ENCODE measurements at places on chromosomes 4 and X.
A peak's percentile ranks its signal among the peaks of the same experiment; 100 is the strongest.

GRCh38 chr4:145898466-145898865, 40.2 kb downstream of the ZNF827 start:
- DNase-seq = no peak

GRCh38 chr4:122293374-122294365, 85.1 kb upstream of the ADAD1 start:
- DNase-seq = no peak

DNA sequence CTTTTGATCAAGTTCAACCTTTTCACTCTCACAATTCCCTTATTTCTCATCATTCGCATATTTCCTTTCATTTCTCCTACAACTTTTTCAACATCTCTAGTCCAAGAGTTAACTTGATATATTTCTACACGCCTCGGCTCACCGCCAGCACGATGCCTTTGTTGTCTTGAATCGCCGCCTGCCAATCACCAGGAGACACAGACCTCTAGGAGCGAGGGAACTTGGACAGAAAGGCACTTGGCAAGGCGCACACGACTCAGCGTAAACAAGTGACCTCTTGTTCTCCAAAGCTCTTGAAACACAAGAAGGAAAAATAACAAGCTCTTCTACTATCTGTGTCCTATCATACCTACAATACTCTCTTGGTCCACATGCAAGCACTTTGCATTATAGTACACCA, 27.1 kb upstream of the RBMX start:
- DNase-seq = no peak

DNA sequence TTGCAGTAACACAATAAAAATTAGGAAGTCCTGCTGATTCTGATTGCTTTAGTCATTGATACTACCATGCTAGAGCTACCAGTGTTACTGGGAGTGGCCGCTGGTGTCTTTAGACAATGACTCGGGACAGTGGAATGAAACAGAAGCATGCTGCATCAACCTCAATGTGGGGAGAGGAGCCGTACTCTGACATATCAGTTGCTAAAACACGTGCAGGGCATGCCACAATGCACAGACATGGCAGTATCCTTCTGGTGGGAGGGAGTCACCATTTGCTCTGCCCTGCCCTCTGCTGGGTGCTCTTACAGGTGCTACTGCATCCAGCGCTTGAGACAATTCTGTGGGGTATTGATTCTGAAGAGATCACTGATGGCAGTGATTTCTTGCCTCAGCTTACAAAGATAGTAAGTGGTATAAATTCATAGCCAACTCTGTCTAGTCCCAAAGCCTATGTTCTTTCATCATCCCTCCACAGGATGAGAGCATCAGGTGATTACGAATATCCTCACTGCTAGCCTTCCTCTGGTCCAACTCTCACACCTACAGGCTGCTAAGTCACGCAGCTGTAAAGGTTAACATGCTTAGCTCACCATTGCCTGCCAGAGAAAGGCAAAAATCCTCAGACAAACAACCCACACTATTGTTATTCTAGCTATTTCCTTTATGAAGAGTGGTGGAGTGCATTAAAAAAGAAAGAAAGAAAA, 43.7 kb downstream of the NSG1 start:
- no peak for DNase-seq

- DNase-seq = no peak
Measured at GRCh38 chr4:165963621-165964020, 90.6 kb downstream of the TLL1 start.

DNA sequence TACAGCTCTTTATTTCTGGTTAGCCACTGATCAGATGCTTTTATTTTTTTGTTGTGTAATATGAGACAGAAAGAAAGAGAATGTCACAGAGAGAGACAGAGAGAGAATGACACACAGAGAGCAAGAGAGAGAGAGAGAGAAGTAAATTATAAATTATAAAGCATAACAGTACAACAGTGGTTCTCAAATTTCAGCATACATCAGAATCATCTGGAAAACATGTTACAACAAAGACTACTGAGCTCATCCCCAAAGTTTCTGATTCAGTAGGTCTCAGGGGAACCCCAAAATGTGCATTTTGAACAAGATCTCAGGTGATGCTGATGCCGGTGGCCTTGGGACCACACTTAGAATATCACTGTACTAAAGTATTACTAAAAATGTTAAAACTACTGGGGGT, 245.8 kb upstream of the DIAPH2 start:
- no peak for DNase-seq

- peak; percentile 52 for DNase-seq
Measured at GRCh38 chr4:112099701-112100297, 45.5 kb upstream of the FAM241A start.

DNA sequence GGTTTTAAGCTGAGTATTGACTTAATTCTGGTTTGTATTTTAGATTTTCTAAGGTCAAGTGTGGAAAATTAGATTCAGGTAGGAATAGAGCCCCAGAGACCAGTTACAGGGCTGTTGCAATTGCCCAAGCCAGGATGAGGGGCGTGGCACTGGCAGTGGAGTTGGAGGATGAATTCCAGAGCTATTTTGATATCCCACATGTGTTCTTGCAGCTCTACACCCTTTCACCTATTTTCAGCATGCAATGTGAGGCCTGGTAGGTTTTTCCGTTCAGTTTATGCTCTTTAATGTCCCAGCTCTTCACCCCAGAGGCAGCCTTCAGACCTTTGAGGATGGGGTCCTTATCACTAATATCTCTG, 17.9 kb upstream of the OGT start:
- no peak for DNase-seq

DNA sequence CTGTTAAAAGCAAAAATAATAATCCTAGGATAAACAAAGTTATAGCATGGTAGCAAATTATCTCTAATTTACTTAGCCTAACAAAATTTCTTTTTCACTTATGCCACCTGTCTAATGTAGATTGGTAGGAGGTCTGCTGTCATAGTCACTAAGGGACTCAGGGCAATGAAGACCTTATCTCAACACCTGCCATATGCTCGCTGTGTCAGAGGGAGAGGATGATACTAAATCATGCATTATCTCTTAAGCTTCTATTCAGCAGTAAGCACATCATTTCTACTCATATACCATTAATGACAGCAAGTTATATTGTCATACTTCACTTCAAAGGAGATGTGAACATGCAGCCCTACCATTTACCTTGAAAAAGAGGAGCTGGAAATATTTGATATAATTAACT, 44.1 kb downstream of the AFM start:
- no peak for DNase-seq

GRCh38 chr4:81137446-81137845, 77.6 kb downstream of the PRKG2 start:
- DNase-seq = no peak

DNA sequence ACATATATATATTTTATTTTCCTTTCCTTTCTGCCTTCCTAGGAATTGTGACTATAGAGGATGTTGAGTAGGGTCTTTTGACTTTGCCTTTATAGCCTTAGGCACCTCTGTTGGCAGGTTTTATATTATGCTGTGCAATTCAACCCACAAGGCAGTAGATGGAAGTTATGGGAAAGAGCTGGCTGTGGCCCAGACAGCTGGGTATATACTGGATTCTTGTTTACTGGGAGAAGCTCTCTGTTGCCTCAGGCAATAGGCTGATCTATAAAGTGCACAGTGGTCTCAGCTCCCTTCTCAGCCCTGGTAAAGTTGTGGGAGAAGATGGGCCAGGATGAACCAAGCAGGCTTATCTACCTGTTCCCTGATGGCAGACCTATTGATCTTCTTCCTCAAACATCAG, 342.0 kb downstream of the GBA3 start:
- no peak for DNase-seq

- no peak for DNase-seq
Measured at GRCh38 chr4:128385683-128386304, 98.2 kb upstream of the PGRMC2 start.

GRCh38 chr4:188002751-188003150, 7.2 kb downstream of the ZFP42 start:
- no peak for DNase-seq

DNA sequence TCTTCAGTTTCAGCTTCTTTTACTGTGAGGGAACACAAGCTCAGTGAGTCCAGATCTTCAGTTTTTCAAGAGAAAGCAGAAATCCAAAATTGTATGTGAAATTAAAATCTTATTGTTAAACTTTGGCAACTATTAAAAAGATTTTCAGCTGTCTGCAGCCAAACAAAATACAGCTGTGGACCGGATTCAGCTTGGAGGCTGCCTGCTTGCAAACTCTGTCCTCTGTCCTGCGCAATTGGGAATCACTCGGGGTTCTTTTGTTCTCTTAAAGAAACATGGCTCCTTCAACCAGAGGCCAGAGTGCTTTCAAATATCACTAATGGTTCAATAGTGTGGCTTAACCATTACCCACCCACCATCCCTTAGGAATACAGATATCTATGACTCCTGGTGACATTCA, 201.2 kb downstream of the CHIC2 start:
- DNase-seq = peak; percentile 79

Data from right lung (tissue), 10 donors.